Cardiac septum (tissue), 1 donor: ENCODE measurements at places on chromosomes 4 and X.

- DNase-seq = no peak
Observed at GRCh38 chrX:19007868-19008267, 24.0 kb upstream of the PHKA2 start.

DNA sequence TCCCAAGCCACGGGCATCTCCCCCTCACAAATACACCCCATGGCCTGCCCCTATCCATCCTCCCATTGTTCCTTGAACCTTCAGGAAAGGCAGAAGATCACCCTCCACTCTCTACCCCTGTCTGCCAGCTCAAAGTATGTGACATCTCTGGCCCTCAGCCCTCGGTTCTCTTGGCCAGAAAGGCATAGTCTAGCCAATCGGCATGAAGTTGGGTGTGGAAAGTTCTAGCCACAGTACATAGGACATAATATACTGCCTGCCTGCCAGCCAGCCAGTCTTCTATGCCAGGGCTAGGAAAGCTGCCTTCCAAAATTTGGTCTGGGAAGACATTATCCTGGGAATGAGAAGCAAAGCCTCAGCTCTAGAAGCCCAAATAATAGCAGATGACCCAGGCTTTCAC lies 3.2 kb upstream of the PLP1 start:
- no peak for DNase-seq

DNA sequence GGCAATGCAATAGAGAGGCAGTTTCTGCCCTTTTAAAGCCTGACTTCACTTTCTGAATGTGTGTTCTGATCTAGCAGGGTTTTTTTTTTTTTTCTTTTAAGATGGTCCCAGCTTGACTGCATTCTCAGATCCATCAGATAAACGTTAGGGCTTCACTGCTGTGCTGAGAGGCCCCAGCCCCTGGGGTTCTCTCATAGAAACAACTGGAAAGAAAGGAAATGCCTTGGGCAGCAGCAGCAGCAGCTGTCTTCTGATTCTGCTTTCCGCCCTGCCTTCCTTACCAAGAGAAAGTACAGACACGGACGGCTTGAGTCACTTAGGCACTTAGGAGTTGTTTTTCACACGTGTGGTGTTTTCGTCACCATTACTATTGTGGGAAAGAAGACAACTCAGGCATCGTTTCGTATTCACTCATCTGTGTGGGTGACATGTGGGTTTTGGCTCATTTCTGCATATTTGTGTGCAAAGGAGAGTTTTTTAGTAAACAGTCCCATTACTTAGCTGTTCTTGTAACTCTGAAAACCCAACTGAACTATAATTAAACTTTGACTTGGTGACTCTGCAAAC lies 172.0 kb downstream of the PTTG2 start:
- no peak for DNase-seq

GRCh38 chr4:82380831-82381230 lies 7.0 kb upstream of the HNRNPD start:
- no peak for DNase-seq
